Activated CD8-positive, alpha-beta T cell treated with anti-CD3 and anti-CD28 coated beads for 36 hours (primary cell): ENCODE measurements at places on chromosomes 1 and 21. TPM values are rescaled to one million over a fixed set of nuclear protein-coding genes. Genes with fewer than 3 reads are reported as not detected.

FCRLB gene
- total RNA-seq: 0.68 TPM

DNA sequence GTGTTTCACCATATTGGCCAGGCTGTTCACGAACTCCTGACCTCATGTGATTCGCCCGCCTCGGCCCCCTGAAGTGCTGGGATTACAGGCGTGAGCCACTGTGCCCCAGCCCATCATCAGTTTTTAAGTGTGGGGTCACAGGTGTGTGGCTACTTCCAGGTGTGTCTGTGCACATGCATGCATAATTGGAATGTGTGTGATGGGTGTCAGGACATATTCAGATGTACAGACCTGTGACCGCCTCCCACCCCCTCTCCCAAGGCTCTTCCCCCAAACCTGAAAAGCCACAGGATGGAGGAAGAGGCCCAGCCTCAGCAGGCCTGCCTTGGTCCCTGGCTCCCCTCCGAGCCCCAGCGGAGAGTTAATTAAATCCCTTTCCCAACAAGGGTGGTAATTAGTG is 37.3 kb upstream of the CSF3R start:
- H3K4me3 ChIP-seq: no peak overlapping the region
- H3K4me1 ChIP-seq: peaks cover 11% of the 10 kb centered on the region
- H3K27ac ChIP-seq: no peak overlapping the region
- no peak for DNase-seq
- H3K36me3 ChIP-seq: no peaks in the 10 kb centered on the region

DNA sequence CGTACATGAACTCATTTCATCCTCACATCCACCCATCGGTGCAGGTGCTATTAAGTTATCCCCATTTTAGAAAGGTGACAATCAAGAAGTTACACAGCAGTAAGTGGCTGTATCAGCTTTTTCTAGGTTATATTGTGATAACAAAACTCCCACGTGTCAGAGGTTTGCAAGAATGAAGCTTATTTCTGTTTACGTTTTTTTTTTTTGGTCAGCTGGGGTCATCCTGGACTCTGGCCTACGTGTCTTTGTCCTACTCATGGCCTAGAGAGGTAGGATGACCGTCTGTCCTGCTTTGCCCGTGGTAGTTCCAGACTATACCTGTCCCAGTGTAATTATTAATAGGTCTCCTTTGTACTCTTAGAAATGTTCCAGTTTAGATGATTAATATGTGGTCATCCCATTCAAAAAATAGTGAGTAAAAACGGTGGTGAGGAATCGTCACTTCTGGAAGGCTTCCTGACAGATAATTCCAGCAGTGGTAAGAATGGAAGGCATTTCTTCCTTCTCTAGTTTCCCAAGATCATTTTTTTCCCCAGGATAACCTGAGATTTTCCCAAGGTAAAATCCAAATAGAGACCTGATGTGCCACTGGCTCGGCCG is 64.2 kb upstream of the KIF26B start:
- no peak for DNase-seq
- no peak overlapping the region for H3K27ac ChIP-seq
- peaks cover 4% of the 10 kb centered on the region for H3K4me1 ChIP-seq
- no peaks in the 10 kb centered on the region for H3K27me3 ChIP-seq
- no peaks in the 10 kb centered on the region for H3K36me3 ChIP-seq

- no peaks in the 10 kb centered on the region for H3K36me3 ChIP-seq
- DNase-seq: no peak
- peaks cover 16% of the 10 kb centered on the region for H3K4me1 ChIP-seq
- no peak overlapping the region for H3K4me3 ChIP-seq
These were observed 127.6 kb upstream of the IVNS1ABP start for GRCh38 chr1:185444676-185445075.

GRCh38 chr1:205613854-205614412 is 17.9 kb downstream of the ELK4 start:
- no peak for DNase-seq
- no peaks in the 10 kb centered on the region for H3K27me3 ChIP-seq
